ENCODE measurements at places on chromosomes 6 and 20.
A peak's percentile ranks its signal among the peaks of the same experiment; 100 is the strongest.

- no peak for DNase-seq
Measured at GRCh38 chr6:99885051-99885450, 109.0 kb downstream of the MCHR2 start.

DNA sequence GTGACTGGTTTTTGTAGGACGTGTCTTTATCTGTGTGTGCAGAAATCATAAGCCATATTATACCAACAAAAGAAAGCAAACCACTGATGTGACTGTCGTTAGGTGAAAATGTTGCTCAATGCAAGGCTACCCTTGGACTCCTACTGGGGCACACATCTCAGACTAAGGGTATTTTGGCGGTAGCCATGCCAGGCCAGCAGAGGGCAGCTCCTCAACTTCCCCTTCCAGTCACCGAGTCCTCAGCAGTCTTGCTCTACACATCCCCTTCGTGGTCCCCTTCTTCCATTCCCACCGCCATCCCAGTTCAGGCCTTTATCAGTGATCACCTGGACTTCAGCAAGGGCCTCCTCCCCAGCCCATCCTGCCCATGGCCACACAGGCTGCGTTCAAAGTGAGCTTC is 113.7 kb upstream of the GGTLC1 start:
- no peak for DNase-seq

GRCh38 chr6:156657296-156657695 is 119.9 kb upstream of the ARID1B start:
- peak; percentile 73 for DNase-seq

DNA sequence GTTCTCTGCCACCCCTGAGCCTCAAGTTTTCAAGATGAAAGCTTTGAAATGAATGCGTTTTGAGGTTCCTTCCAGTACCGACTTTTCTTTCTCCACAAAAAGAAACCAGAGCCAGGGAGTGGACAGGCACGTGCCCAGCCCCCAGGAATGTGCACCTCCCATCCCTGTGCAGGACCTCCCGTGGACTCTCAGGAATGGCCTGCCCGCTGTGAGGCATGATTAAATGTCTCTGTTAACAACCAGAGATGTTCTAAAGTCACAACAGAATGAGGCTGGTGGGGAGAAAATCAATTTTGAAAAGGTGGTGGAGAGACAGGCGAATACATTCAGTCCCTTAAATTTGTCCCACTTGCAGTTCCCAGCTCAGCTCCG is 1.5 kb downstream of the TGM3 start:
- DNase-seq = peak; percentile 12

GRCh38 chr6:87078983-87079616 is 15.8 kb downstream of the CGA start:
- DNase-seq = peak; percentile 90

- DNase-seq = peak; percentile 16
Measured at GRCh38 chr6:2843138-2843740, 1.6 kb upstream of the SERPINB1 start.

DNA sequence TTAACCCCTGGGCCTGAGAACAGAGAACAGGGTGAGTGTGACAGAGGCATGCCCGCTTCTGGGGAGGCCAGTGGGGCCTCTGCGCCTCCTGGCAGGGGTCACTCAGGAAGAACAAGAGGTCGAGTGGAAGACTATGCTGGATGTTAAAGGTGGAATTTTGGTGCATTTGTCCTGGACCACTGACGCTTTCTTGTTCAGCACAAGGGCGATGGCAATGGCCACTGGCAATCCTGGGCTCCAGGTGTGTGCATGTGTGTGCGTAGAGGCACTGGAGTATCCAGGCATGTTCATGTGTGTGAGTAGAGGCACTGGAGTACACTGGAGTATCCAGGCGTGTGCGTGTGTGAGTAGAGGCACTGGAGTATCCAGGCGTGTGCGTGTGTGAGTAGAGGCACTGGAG is 23.5 kb upstream of the NPBWR2 start:
- no peak for DNase-seq

- no peak for DNase-seq
Measured at GRCh38 chr6:127952831-127953230, 52.0 kb upstream of the THEMIS start.

DNA sequence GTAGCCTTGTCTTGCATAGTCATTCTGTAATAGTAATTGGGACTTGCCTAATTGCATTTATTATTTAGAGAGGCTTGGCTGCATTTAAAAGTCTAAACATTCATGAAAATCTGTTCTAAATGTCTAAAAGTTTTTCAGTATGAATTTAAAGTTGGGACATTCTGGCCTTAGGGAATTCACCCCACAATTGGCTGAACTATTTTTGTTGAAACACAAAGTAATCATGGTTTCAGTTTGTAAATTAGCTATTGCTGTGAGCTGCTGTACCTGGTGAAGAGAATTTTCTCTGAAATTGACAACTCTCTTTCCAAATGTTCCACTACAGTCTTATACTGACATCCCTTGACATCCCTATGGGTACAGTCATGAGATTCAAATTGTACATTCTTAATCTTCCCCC is 253.0 kb downstream of the FARS2 start:
- no peak for DNase-seq

- no peak for DNase-seq
Measured at GRCh38 chr6:28775405-28776129, 148.2 kb downstream of the TRIM27 start.

- no peak for DNase-seq
Measured at GRCh38 chr20:23005776-23006175, 29.3 kb upstream of the SSTR4 start.

GRCh38 chr20:33656783-33657703 is 5.1 kb upstream of the C20orf144 start:
- no peak for DNase-seq

DNA sequence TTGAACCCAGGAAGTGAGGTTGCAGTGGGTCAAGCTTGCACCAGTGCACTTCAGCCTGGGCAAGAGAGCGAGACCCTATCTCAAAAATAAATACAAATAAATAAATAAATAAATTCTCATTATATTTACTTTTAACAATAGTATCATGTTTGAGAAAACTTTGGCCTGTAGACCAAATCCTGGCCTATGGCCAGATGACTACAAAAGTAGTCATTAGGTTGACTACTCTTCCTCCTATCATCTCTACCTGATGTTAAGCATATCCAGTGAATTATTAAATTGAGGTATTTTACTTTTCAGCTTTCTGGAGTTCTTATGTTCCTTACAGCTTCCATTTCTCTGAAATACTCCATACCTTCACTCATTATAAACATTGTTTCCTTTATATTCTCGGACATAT is 280.6 kb downstream of the LAMA2 start:
- no peak for DNase-seq

DNA sequence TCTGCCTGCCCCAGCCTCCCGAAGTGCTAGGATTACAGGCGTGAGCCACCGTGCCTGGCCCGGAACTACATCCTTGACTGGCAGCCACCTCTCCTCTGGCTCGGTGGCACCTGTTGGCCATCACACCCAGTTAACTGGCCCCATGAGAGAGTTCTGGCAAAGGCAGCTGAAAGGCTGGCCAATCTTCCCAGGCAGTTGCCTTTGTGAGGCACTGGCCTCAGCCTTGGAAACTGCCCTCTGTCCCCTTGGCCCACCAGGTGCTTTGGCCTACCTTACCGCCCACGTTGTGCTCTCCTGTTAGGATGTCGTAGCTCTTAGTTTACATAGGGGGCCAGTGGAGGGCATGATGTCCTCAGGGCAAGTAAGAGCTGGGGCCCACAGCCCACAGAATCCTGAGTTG is 9.6 kb upstream of the MANBAL start:
- no peak for DNase-seq

- DNase-seq = peak; percentile 36
Measured at GRCh38 chr20:37220731-37221130, 40.9 kb downstream of the GHRH start.
